ENCODE measurements at places on chromosomes 6 and 20. TPM values are rescaled to one million over a fixed set of nuclear protein-coding genes. Genes with fewer than 3 reads are reported as not detected.

DNA sequence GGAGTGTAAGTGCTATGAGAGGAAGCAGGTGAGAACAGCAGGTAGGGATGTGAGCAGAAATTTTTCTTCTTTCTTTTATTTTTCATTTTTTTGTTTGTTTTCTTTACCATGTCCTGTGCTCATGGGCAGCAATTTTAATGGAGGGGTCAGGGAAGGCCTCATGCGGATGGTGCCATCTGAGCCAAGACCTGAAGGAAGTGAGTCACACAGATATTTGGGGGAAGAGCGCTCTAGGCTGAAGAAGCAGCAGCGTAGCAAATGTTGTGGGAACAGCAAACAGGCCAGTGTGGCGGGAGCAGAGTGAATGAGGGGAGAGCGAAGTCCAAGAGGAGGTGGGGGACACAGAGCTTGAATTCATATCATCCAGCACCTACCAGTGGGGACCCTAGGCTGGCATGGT, 12.7 kb downstream of the SPDEF start:
- no peak overlapping the region for H3K27ac ChIP-seq
- peaks cover 16% of the 10 kb centered on the region for H3K4me1 ChIP-seq
- no peak for DNase-seq
- no peak overlapping the region for H3K4me3 ChIP-seq
- no peaks in the 10 kb centered on the region for H3K36me3 ChIP-seq

- H3K36me3 ChIP-seq, result no peaks in the 10 kb centered on the region
- H3K4me3 ChIP-seq, result no peak overlapping the region
- DNase-seq, result no peak
- peaks cover 14% of the 10 kb centered on the region for H3K4me1 ChIP-seq
- H3K27ac ChIP-seq, result no peak overlapping the region
These were observed 26.0 kb upstream of the PLAGL1 start for GRCh38 chr6:144033816-144034735.

DNA sequence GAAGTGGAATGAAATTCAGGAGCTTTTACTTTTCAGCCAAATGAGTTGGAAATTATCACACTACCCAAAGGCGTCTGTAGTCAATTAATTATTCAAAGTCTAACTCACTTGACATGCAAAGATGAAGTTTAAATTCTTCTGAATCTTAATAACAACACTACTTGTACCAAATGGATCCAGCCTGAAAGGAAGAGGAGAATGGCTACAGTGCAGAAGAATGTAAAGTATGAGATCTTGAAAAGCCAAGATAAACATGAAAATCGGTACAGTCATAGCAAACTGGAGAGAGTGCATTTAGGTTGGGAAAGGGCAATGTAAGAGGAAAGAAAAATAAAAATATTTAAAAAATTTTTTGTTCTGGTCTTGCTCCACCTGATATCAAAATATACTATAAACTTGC, 195.5 kb downstream of the SIM1 start:
- H3K4me3 ChIP-seq, result no peak overlapping the region
- no peaks in the 10 kb centered on the region for H3K36me3 ChIP-seq
- H3K4me1 ChIP-seq, result no peaks in the 10 kb centered on the region
- H3K27me3 ChIP-seq, result no peaks in the 10 kb centered on the region
- DNase-seq, result no peak
- no peak overlapping the region for H3K27ac ChIP-seq

DNA sequence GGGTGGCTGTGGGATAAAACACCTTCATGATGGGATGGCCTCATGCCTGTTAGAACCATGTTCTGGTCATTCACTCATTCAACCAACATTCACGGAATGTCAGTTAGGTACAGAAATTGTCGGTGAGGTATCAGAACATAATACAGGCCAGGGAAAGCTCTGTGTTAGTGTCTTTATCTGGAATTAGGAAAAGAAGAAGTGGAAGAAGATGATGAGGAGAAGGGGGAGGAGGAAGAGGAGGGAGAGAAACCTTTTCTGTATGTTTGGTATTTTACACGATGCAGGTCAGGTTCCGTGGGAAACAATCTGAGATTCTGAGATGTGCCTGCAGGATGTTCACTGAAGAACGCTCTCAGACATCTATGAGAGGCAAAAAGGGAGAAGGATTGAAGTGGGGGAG, 5.6 kb downstream of the ADTRP start:
- peaks cover 19% of the 10 kb centered on the region for H3K4me1 ChIP-seq
- no peaks in the 10 kb centered on the region for H3K27me3 ChIP-seq
- DNase-seq, result no peak
- no peak overlapping the region for H3K27ac ChIP-seq

Gene TPBG
- 10.8 TPM for total RNA-seq

Gene LHFPL5
- total RNA-seq, result not detected

Gene FOXQ1
- total RNA-seq, result 7.5 TPM

Gene BTN1A1
- not detected for total RNA-seq

Gene PTGIS
- 41.2 TPM for total RNA-seq
